A549 treated with Mapracorat at 1 μM for 4 hours (cell line): ENCODE measurements at places on chromosomes 7 and 10. TPM values are rescaled to one million over a fixed set of nuclear protein-coding genes. Genes with fewer than 3 reads are reported as not detected.

The DRGX gene
- total RNA-seq, result 0.05 TPM in 1 of 5 replicates, not detected in the others

The C10orf53 gene
- total RNA-seq, result not detected in 5 replicates

The CCL26 gene
- total RNA-seq, result 8.5 to 9.9 TPM (median 9.6 TPM) in 5 replicates

The AOC1 gene
- total RNA-seq, result 0.05 to 0.32 TPM (median 0.13 TPM) in 3 of 5 replicates, not detected in the others

The ABCB1 gene
- 0.20 to 0.51 TPM in 2 of 5 replicates, not detected in the others for total RNA-seq

The CCDC146 gene
- 0.48 to 0.84 TPM (median 0.50 TPM) in 5 replicates for total RNA-seq

The TIAL1 gene
- total RNA-seq, result 84.5 to 102 TPM (median 89.6 TPM) in 5 replicates
